NCI-H2081 (cell line): ENCODE measurements at places on chromosomes 16 and 17.

- DNase-seq, result no peak
Measured at GRCh38 chr16:81107511-81107910, 11.3 kb upstream of the GCSH start.

GRCh38 chr16:51393381-51394005, 242.4 kb upstream of the SALL1 start:
- DNase-seq, result no peak

DNA sequence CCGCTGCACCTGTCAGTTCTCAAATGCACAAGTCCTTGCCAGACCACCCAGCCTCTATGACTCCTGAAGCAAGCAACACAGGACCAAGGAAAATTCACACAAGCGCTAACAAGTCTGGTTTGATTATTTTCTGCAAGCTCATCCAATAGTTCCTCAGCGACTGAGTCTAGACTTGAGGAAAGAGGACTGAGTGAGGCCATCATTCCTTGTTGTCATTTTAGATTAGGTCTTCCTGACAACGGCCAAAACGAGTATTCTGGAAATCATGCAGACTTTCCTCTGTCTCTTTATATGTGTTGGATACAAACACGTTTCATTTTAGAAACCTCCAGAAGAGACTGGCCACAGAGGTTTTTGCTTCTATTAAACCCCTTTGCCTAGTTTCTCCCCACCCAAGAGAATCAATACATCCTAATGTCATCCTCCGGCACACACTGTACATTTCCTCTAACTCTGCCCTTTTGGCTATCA, 561 bp downstream of the CCDC47 start:
- peak; percentile 48 for DNase-seq

DNA sequence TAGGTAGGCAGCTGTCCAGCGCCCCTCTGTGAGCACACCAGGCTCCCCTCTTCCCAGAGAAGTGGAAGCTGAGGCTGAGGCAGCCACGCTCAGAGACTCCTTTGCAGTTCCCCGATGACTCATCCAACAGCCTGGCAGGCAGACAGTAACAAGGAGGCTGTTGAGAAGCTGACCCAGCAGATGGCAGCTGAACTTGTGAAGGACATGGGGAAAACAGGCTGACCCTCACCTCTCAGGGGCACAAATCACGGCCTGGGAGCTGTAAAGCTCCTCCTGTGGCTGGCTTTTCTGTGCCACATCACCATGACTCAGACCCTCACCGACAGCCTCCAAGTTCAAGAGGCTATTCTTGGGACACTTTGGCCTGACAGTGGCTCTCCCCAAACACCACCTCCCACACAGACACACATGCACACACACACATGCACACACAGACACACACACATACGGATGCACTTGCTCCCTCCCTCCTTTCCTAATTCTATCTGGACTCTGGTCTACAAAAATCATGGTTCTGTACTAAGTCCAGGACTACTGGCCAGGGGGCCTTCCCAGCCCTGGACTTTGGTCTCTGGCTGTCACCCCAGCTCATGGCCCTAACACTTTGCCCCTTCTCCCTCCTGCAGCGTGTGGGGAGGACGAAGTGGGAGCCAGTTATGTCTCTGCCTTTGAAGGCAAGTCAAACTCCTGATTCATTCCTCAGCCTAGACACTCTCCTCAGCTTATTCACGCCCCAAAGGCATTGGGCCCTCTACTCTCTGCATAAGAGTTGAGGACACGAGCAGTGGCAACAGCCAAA, 23.2 kb downstream of the MAP3K14 start:
- no peak for DNase-seq

- peak; percentile 9 for DNase-seq
Measured at GRCh38 chr16:11583889-11584565, 2.7 kb downstream of the LITAF start.

GRCh38 chr16:7518158-7518557, 185.5 kb downstream of the RBFOX1 start:
- no peak for DNase-seq

- no peak for DNase-seq
Measured at GRCh38 chr17:10041916-10042588, 137.0 kb upstream of the RCVRN start.
